ENCODE measurements at places on chromosomes 13 and 19.

GRCh38 chr19:10122045-10122444 lies 2.3 kb upstream of the EIF3G start:
- H3K4me1 ChIP-seq: peaks cover 21% of the 10 kb centered on the region
- no peak overlapping the region for H3K27ac ChIP-seq
- no peaks in the 10 kb centered on the region for H3K27me3 ChIP-seq
- DNase-seq: no peak
- no peak overlapping the region for H3K4me3 ChIP-seq

DNA sequence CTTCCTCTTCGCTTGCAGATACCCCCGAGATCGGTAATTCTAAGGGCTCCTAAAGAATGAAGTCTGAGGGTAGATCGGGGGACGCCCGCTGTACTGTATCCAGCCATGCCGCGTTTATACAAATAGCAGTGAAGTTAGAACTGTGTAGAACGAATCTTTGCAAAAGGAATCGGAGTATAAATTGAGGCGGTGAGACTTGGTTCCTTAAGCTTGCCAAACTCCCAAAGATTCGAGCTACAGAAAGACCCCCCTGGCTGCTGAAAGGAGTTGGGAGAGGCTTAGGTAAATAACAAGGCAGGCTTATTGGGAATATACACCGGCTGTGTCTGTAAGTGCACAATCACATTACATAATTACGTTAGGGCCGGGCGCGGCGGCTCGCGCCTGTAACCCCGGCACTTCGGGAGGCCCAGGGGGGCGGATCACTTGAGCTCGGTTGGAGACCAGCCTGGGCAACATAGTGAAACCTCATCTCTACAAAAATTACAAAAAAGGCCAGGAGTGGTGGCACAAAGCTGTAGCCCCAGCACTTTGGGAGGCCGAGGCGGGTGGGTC lies 12.2 kb downstream of the TMEM160 start:
- H3K27ac ChIP-seq: peak overlapping the region; percentile 93
- H3K36me3 ChIP-seq: no peaks in the 10 kb centered on the region
- H3K4me3 ChIP-seq: peak overlapping the region; percentile 93
- peak; percentile 13 for DNase-seq
- H3K4me1 ChIP-seq: peaks cover 18% of the 10 kb centered on the region

DNA sequence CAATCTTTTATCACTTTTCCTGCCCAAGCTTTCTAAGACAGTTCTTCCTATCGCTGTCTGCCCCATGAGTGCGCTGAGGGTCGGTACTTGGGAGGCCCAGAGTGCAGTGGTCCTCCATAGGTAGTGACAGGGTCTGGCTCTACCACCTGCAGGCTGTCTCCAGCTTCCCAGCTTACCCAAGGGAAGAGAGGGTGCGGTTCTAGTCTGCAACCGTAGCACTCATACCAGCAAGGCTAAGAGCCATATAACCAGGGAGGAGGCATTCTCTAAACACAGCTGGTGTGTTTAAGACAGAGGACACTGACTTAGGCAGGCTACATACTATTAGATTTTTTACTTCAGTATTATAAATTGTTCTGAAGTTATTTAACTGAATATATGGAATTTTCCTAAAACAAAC lies 8.2 kb downstream of the PROZ start:
- H3K36me3 ChIP-seq: peaks cover 24% of the 10 kb centered on the region
- H3K4me3 ChIP-seq: no peak overlapping the region
- DNase-seq: no peak
- H3K4me1 ChIP-seq: peaks cover 7% of the 10 kb centered on the region

GRCh38 chr19:55319785-55320184 lies 5.4 kb downstream of the TMEM150B start:
- no peaks in the 10 kb centered on the region for H3K4me1 ChIP-seq
- peaks cover 40% of the 10 kb centered on the region for H3K27me3 ChIP-seq
- no peak overlapping the region for H3K27ac ChIP-seq
- no peak for DNase-seq

- peaks cover 51% of the 10 kb centered on the region for H3K27me3 ChIP-seq
- H3K36me3 ChIP-seq: no peaks in the 10 kb centered on the region
- no peak overlapping the region for H3K4me3 ChIP-seq
- H3K4me1 ChIP-seq: no peaks in the 10 kb centered on the region
These were observed 11.1 kb upstream of the ATP12A start for GRCh38 chr13:24668955-24669582.

GRCh38 chr13:25175026-25175425 lies 2.9 kb upstream of the AMER2 start:
- no peak overlapping the region for H3K27ac ChIP-seq
- H3K27me3 ChIP-seq: peaks cover 93% of the 10 kb centered on the region
- H3K36me3 ChIP-seq: peaks cover 29% of the 10 kb centered on the region
- H3K4me3 ChIP-seq: no peak overlapping the region

DNA sequence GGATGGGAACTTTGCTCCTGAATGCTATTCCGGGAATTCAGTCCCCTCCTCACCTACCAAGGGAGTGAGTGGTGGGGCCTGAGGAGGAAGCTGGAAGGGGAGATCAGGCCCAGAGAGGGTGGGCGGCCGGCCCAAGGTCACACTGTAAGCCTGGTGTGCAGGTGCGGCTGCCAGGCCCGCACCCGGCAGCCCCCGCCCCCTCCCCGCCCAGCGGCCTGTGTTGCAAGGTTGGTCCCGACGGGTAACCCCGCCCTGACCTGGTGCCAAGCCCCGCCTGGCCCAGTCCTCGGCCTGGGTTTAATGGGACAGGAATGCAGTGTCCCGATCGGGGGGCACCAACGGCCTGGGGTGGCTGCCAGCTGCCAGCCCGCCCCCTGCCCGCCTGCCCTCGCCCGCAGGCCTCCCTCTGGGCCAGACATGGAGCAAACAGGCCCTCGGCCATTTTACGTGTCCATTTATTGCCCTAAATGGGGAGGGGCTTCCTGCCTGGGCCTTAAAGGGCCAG lies 5.5 kb downstream of the ZBTB7A start:
- H3K27me3 ChIP-seq: no peaks in the 10 kb centered on the region
- no peak overlapping the region for H3K27ac ChIP-seq
- H3K4me1 ChIP-seq: peaks cover 11% of the 10 kb centered on the region
- no peaks in the 10 kb centered on the region for H3K36me3 ChIP-seq
- no peak for DNase-seq
- H3K4me3 ChIP-seq: no peak overlapping the region

GRCh38 chr13:28640861-28641599 lies 17.9 kb upstream of the POMP start:
- H3K27me3 ChIP-seq: no peaks in the 10 kb centered on the region
- no peak for DNase-seq
- H3K4me3 ChIP-seq: no peak overlapping the region
- H3K4me1 ChIP-seq: peaks cover 58% of the 10 kb centered on the region
- H3K36me3 ChIP-seq: no peaks in the 10 kb centered on the region

GRCh38 chr13:44575741-44576350 lies at the start of gene TSC22D1:
Gene TSC22D1, minus strand, starts transcription at chr13:44576330. Its CDS starts 256 bp downstream, at chr13:44576074.
- H3K27ac ChIP-seq: peak within 1 kb of the TSS; percentile 95
- DNase-seq: peak; percentile 34
- H3K27me3 ChIP-seq: peaks cover 5% of the 10 kb centered on the region
- H3K36me3 ChIP-seq: no peaks in the 10 kb centered on the region
